ENCODE measurements at places on chromosomes 2 and 18.

GRCh38 chr2:195413422-195413821, 243.6 kb upstream of the SLC39A10 start:
- peaks cover 12% of the 10 kb centered on the region for H3K4me1 ChIP-seq
- DNase-seq, result no peak
- no peak overlapping the region for H3K27ac ChIP-seq
- H3K36me3 ChIP-seq, result no peaks in the 10 kb centered on the region
- no peaks in the 10 kb centered on the region for H3K27me3 ChIP-seq

- DNase-seq, result no peak
- no peak overlapping the region for H3K27ac ChIP-seq
- no peaks in the 10 kb centered on the region for H3K27me3 ChIP-seq
- H3K4me3 ChIP-seq, result no peak overlapping the region
- no peaks in the 10 kb centered on the region for H3K36me3 ChIP-seq
Observed at GRCh38 chr2:21818212-21818795, 694.5 kb downstream of the TDRD15 start.

DNA sequence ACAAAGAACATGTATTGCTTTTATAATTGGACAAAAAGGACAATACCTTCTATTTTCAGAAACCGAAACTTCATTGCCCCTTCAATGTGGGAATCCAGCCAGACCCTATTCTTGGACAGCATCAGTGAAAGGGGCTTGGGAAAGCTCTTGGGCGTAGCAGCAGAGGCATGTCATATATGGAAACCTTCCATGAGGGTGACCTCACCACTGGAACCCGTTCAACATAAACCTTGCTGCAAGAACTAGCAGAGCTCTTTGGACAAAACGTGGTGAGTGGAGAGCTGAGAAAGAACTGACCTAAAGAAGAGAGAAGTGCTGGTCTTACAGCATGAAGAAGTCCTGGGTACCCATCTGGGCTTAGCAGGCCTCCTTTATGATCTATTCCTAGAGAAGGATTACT, 22.7 kb upstream of the ACTG2 start:
- H3K27ac ChIP-seq, result no peak overlapping the region
- no peak overlapping the region for H3K4me3 ChIP-seq
- peaks cover 18% of the 10 kb centered on the region for H3K36me3 ChIP-seq
- no peak for DNase-seq

GRCh38 chr2:200199576-200200263, 106.8 kb upstream of the SPATS2L start:
- H3K36me3 ChIP-seq, result no peaks in the 10 kb centered on the region
- H3K27ac ChIP-seq, result no peak overlapping the region
- H3K4me3 ChIP-seq, result no peak overlapping the region
- H3K4me1 ChIP-seq, result no peaks in the 10 kb centered on the region
- no peak for DNase-seq

Measured in B cell (primary cell).